ENCODE measurements at places on chromosomes 13 and 19.

DNA sequence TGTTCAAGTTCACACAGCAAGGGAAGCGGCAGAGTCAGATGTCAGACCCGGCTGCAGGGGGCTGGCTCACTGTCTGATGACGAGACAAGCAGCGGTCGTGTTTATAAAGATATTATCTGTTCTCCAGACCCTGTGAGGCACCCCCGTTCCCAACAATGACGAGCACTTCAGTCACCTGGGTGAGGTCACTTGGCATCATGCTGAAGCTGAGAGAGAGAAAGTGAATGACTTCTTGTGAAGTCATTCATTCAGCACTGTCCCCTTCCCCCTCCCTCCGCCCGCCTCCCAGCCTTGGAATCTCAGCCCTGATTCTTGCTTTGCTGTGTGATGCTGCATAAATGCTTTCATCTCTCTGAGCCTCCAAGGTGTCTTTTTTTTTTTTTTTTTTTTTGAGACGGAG is 4.9 kb upstream of the LYPD3 start:
- DNase-seq: no peak

- no peak for DNase-seq
Observed at GRCh38 chr13:104967836-104968630, 1567.4 kb downstream of the EFNB2 start.

DNA sequence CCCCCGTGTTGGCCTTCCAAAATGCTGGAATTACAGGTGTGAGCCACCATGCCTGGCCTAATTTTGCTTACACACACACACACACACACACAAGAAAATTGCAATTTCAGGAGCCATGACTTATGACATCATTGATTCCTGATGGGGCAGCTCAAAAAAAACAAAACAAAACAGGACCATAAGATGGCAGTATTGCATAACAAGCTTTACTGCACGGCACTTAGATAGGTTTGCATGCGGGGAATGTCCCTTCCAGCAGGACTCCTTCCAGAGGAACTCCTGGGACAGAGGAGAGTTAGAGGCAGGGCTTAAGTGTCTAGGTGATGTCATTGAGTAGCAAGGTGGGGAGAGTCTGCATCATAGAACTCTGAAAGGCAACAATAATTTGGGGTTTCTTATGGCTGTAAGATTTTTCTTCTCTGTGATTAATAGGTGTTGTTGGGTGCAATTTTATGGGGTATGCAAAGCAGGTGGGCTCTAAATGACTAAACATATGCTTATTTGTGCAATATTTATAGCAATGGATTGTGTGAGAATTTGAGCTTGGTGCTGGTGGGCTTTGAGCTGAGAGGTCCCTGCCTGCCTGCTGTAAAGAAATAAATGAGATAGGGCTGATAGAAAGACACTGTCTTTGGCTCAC is 9.0 kb upstream of the ACSBG2 start:
- DNase-seq: no peak

- DNase-seq: no peak
Observed at GRCh38 chr19:55930996-55931515, 1.1 kb downstream of the NLRP13 start.

DNA sequence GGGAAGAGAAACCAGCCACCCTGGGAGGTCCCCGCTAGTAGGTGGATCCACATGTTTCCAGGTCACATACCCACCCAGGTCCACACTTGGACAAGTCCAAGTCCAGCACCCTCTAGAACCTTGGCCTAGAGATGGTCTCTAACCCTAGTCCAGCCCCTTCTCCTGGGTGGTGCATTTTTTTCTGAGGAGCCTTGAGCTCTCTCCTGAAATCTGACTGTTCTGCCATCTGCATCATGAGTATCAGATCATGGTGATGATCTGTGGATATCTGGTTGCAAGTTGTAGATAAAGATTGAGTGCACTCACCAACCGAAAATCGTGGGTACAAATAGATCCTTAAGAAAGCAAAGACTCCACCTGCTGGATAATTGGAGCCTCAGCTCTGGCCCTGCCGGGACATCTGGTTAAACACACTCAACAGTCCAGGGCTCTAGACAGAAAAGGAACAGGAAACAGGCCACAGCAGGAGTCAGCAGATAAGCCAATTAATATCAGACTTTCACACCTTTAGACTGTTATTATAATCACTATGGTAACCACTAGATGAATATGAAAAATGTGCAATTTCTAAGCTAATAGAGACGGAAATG is 41.1 kb downstream of the GPR12 start:
- DNase-seq: no peak

GRCh38 chr13:75961911-75962310 is 325.8 kb downstream of the LMO7 start:
- no peak for DNase-seq

DNA sequence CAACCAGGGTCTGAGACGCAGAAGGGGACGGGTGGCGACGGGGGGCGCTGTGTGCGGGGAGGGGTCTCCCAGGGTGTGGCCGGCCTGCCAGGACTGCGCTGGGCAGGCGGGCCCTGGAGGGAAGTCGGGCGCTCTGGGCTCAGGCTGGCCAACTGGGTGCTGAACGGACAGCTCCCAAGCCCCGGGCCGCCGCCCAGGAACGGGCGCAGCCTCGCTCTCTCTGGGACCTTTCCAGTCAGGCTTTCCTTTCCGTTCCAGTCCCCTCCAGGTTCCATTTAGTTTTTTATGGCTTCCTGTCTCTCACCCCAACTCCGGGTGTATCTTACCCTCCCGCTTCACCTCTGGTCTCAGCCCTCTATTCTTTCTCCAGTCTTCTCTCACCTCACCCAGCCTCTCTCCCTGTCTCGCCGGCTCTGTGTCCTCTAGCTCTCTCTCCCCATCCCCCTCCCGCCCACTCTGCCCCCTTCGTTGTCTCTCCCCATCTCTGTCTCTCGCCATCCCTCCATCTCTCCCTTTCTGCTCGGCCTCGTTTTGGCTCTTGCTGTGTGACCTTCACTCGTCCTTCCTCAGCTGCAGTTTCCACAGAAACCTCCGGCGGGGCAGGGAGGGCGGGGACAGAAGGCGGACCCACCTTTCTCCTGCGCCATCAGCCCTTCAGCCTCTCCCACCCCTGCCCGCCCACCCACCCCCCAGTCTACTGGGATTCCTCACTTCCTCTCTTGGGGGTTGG is 3.3 kb upstream of the ATP1A3 start:
- no peak for DNase-seq

- DNase-seq: no peak
Observed at GRCh38 chr13:24264976-24265375, 44.4 kb upstream of the C1QTNF9 start.

- no peak for DNase-seq
Observed at GRCh38 chr13:32426191-32426989, 1.5 kb downstream of the N4BP2L1 start.

DNA sequence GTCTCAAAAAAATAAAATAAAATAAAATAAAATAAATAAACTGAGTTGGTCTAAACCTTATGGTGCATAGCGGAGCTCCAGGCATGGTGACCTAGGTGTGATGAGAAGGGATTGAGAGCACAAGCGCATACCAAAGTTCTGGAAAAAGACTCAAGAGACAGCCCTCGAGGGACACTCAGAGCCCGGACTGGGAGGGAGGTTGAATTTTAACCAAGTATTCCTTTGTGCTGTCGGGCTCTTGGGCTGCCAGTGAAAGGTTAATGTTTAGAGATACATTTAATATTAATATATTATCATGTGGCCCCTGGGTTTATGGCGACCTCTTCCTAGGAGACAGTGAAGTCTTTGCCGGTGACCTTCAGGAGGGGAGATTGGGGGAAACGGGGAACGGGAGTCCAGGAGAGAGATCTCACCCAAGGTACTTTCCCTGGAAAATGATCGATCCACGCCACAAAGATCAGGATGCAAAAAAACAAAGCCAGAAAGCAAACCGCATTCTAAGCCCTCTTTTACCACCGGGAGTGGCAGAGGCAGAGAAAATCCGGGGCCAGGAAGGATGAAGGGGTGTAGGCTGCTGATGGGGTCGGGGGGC is 1.6 kb downstream of the FUT6 start:
- DNase-seq: no peak

DNA sequence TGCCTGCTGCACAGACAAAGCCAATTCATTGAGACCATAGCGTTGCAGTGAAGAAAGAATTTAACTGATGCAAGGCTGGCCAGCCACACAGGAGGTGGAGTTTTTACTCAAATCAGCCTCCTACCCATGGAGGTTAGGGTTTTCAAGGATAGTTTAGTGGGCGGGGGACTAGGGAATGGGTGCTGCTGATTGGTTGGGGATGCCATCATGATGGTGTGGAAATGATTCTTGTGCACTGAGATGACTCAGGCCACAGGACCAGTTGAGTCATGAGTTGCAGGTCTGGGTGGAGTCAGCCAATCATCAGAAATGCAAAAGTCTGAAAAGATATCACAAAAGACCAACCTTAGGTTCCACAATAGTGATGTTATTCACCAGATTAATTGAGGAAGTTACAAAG is 359.6 kb downstream of the FOXO1 start:
- DNase-seq: no peak

GRCh38 chr13:27158335-27158734 is 13.3 kb downstream of the USP12 start:
- DNase-seq: no peak

GRCh38 chr13:98999639-98999952 is 21.7 kb upstream of the DOCK9 start:
- DNase-seq: no peak

- peak; percentile 99 for DNase-seq
Observed at GRCh38 chr19:45862564-45863334, at the start of gene SYMPK. Gene SYMPK (minus strand): TSS chr19:45863147. CDS start chr19:45854495, 8,652 bp downstream.

DNA sequence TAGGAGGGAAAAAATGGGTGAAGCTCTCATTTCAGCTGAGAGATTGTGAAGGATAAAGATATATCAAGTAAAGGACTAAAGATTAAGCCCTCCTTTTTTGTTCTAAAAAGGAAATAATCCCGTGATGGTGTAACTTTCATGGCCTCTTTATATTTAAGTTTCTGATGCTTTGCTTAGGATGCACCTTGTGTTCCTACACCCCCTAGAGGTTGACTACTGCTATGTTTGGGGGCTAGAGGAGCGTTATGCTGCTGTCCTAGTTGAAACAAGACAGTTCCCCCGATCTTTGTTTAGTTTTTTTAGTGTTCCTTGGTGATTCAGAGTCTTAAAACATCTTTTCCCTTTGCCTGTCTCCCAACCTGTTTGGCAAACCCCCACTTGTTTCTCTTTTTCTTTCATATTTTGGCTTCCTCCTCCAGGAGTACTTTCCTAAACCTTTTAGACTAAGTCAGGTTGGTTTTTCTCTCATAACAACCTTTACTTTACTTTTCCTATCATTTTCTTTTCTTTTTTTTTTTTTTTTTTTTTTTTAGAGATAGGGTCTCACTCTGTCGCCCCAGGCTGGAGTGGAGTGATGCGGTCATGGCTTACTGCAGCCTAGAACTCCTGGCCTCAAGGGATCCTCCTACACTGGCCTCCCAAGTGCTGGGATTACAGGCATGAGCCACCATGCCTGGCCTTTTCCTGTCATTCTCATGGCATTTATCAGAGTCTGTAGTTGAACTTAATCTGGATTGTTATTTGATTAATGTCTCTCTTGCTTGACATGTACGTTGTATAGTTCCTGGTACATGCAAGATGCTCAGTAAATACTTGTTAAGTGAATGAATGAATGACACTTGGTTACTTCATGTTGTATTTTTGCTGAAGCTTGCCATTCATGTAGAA is 2.8 kb downstream of the UBA2 start:
- no peak for DNase-seq

DNA sequence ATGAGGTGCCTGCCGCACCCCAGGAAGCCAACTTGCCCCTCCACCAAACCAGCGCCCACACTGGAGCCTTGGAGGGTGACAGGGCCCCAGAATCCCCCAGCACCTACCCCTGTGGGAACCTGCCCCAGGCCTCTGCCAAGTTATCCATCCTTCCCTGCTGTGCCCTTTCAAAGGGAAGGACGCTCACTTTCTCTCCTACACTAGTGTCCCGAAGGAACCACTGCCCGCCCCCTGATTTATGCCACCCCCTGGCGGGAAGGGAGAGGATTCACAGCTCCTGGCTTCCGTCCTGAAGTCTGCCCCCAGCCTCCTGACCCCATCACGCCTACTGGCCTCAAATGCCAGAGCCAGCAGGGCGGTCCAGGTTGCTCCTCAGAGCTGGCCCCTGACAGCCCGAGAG is 1.4 kb downstream of the EVI5L start:
- DNase-seq: no peak

GRCh38 chr13:98228661-98229341 is 51.7 kb upstream of the RNF113B start:
- DNase-seq: no peak

GRCh38 chr13:40409278-40409677 is 257.2 kb downstream of the FOXO1 start:
- DNase-seq: no peak

DNA sequence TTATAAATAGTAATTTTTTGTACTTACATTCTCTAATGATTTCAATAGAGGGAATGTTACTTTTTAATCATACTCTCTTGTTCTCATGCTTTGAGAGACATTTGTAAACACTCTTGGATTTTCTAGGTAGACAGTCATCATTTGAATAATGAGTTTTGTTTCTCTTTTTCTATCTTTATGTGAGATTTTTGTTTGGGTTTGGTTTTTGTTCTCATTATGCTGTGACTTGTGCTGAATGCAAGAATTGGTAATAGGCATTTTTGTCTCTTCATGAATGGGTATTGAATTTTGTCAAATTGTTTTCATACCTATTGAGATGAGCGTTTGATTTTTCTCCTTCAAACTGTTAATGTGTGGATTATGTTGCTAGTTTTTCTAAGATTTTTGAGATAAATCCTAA is 56.8 kb upstream of the GPR183 start:
- DNase-seq: no peak

DNA sequence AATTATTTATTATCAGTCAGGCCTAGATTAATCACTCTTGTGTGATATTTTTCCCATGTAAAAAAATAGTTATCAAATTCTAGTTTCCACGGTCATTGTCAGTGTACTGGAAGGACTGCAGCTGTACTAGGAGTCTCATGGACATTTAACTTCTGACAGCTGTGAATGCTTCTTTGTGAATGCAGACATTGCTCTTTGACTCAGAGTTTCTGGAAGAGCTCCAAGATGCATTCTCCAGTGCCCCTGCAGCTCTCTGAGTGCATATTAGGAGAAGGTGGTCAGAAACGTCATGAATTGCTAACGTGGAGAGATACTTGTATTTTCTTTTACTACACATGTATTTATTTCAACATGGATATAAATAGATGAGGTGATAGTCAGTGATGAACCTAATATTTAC is 9.7 kb upstream of the SLITRK5 start:
- no peak for DNase-seq

DNA sequence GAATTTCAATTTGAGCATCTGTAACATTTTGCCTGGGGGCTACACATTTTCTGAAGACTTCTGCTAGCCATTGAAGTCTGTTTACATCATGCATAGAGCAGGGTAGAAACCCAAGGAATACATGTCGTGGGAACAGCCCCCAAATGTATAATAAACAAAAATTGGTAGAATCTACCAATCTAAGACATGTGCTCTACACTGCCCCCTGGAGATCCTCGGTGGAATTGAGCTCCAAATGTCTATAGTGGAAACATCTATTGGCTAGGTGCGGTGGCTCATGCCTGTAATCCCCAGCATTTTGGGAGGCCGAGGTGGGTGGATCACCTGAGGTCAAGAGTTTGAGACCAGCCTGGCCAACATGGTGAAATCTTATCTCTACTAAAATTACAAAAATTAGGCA is 57.3 kb downstream of the MBD3L2B start:
- no peak for DNase-seq
